ENCODE measurements at places on chromosomes 3 and 15.
A peak's percentile ranks its signal among the peaks of the same experiment; 100 is the strongest.

DNA sequence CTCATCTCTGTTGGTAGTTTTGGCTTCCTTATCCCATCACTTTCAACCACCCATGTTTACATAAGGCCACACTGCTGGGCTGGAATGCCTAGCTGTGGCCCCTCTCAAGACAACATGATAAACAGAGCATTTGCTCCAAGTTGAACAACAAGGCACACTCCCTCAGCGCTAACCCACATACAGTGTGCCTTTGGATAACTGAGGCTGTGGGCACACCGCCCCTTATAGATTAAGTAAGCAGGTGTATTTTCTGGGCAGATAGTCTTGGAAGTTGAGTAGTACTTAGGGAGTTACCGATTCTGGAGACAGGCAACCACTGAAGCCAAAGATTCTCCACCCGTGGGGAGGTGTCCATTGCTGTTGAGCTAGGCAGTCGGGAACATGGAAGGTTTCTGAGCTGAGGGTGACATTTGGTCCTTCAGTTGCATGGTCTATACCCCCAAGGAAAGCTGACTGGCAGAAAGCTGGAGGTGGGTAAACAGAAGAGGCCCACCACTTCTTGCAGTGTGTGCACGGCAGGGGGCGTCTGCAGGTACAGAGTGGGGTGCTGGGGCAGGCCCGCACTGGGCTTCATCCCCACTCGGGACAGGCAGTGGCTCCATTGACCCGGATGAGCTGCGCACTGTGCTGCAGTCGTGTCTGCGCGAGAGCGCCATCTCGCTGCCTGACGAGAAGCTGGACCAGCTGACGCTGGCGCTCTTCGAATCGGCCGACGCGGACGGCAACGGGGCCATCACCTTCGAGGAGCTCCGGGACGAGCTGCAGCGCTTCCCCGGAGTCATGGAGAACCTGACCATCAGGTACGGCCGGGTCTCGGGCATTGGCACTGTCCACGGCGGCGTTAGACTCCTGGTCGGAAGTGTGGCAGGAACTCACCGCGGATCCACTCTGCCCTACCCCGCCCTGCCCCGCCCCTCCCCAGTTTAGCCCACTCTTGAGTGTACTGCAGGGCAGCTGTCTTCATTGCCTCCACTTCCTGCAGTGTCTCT, 16.8 kb downstream of the NOX5 start:
- no peak for DNase-seq

DNA sequence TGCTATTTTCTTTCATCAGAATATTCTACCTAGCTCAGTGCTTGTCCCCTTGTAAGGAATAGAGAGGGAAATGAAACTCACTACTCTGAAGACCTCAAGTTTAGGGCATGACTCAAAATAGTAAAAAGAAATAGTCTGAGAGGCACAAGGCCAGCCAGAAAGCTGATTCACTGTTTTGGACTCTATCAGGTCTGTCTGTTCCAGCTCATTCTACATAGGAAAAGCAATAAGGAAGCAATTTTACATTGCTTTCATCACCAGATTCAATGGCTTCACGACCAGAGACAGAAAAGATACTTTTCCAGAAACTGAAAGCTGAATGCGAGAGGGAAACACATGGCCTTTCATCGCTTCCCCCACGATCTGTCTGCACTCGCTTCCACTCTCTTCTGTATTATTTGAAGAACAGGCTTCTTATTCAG, 276.0 kb downstream of the GBE1 start:
- no peak for DNase-seq

- DNase-seq = no peak
These were observed 128.6 kb upstream of the ADAMTS9 start for GRCh38 chr3:64816355-64816754.

GRCh38 chr3:70486414-70487017, 174.1 kb upstream of the MDFIC2 start:
- no peak for DNase-seq

DNA sequence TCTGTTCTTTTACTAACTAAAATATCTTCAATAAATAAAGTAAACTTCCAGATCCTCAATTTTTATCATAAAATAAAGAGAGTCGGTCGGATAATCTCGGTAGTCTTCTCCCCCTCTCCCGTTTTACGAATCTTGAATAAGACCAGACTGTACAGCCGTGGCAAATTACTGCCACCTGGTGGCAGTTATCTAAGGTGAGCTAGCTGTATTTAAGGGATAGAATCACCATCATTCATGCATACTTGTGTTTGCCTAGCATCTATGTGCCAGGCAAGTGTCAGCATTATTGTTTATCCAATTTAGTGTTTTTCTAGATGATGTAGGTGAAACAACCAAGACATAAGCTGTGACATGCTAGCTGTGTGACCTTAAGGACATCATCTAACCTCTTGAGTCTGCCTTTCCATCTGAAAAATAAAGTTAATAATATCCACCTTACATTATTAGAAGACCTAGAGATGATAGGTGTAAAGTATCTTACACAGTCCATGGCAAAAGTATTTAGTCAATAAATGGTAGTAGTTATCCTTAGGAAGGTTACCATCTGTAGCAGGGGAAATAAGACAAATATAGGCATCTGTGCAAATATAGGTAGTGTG, 21.3 kb downstream of the DUT start:
- DNase-seq = peak; percentile 71

- DNase-seq = no peak
These were observed 78.1 kb downstream of the LRRFIP2 start for GRCh38 chr3:37096288-37096687.

GRCh38 chr3:46974421-46975171, 1.9 kb downstream of the CCDC12 start:
- DNase-seq = no peak

DNA sequence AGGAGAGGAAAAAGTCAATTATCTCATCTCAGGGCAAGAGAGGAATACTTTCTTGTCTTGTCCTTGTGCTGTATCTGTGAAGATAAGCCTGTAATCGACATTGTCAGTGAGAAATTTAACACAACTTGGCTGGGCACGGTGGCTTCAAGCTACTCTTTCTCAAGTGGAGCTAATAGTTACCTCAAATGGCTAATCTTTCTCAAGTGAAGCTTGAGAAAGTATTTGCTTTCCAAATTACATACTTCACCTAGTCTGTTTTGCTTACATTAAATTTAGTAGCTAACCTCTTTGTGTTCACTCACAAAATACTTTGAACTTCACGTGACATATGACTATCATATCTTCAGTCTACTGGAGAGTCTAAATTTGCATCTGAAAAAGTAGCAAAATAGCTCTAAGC, 48.3 kb upstream of the B3GALNT1 start:
- DNase-seq = no peak

DNA sequence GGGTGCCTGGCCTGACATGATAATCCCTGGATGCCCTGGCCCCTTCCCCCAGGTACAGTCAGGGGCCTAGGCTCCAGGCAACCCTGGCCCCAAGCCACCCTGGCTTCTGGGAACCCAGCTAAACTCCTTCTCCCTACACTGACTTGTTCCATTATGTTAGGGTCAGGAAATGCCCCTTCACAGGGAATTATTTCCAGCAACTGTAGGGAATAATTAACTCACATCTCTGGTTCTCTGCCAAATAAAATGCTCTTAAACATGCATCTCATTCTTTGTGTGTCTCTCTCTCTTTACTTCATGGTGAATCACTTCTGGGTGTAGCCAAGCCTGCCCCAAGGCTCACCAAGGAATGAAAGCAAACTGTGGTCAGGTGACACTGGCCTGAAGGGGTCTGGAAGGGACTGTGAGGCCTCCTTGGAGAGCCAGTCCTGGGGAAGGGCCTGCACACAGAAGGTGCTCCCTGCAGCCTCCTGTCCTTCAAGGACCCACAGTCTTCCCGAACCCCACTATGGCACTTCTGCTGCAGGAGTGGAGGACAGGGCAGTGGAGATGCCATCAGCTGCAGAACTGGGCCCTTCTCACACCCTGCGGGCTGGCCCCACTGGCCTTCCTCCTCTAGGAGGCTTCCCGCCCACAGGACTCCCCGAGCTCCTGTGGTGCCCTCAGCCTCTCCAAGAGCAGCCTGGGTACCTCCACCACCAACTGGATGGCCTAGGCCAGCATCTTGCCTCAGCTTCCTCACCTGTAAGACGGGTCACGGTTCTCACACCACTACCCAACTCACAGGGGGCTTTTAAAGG, 17.6 kb downstream of the TKT start:
- DNase-seq = no peak

GRCh38 chr3:162134571-162134970, 638.0 kb downstream of the OTOL1 start:
- DNase-seq = no peak

DNA sequence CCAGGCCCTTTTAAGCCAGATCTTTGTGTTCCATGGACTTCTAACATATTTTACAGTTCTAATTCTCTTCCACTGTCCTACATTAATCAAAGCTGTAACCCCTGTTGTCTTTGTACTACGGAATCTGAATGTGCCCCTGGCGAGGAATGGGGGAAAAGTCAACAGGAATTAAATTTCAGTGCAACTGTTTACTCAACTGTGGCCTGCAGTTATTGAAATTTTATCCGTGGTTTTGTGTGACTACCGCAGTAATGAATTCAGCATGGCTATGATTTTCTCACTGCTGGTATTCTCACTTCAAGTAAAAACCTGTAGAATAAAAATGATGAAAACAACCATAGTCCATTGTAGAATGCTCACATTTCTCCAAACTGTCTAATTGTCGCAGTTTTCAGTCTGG, 388.0 kb downstream of the FOXP1 start:
- no peak for DNase-seq

DNA sequence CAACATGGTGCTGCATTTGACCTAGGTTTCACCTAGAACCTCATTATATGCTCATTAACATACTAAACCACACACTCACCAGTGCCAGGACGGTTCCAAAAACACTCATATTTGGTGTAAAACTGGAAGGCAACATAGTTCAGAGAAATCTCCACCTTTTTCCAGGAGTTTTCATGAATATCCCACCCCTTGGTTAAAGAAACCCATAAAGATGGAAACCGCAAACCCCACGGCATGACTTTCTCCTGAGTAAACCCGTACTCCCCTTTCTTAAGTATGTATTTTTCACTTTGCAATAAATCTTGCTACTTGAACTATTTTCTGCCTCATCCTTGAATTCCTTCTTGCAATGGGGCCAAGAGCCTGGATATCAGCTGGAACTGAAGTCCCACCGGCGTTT, 379.3 kb downstream of the MAGI1 start:
- no peak for DNase-seq

DNA sequence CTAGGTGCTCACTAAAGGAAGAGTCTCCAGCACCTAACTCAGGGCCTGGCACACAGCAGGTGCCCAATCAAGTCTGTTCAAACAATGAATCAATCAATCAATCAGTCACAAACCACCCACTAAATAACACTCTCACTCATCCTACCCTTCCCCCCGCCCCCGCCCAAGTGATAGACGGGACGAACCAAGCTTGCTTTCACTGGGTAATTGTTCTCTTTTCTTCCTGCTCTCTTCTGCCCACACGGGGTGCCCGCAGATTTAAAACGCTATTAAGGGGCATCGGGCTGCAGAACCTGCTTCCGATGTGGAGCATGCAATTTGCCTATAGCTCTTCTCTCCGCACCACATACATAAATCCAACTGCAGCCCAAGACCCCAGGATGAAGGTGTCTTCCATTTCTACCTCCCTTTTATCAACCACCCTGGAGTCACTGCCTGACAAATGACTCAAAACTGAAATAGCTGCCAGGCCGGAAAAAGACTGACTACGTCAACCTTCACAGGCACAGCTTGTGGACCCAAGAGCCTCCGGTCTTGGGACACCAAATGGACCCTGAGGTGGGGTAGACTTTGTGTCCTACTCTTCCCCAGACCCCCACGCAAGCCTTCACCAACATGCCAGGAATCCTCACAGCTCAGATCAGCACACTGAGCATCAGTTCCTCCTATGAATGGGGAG, 1.7 kb downstream of the KLHL25 start:
- no peak for DNase-seq

GRCh38 chr3:172643506-172644179, 67.2 kb downstream of the NCEH1 start:
- no peak for DNase-seq

- DNase-seq = no peak
These were observed 1333.0 kb downstream of the ROBO1 start for GRCh38 chr3:78434801-78435200.

Measured in NCI-H1048 (cell line).